ENCODE measurements at places on chromosomes 3 and 15. TPM values are rescaled to one million over a fixed set of nuclear protein-coding genes. Genes with fewer than 3 reads are reported as not detected.

Gene CPA3
- total RNA-seq, result 2.8 TPM

Gene USP50
- total RNA-seq, result not detected

Gene SUSD5
- 0.76 TPM for total RNA-seq

DNA sequence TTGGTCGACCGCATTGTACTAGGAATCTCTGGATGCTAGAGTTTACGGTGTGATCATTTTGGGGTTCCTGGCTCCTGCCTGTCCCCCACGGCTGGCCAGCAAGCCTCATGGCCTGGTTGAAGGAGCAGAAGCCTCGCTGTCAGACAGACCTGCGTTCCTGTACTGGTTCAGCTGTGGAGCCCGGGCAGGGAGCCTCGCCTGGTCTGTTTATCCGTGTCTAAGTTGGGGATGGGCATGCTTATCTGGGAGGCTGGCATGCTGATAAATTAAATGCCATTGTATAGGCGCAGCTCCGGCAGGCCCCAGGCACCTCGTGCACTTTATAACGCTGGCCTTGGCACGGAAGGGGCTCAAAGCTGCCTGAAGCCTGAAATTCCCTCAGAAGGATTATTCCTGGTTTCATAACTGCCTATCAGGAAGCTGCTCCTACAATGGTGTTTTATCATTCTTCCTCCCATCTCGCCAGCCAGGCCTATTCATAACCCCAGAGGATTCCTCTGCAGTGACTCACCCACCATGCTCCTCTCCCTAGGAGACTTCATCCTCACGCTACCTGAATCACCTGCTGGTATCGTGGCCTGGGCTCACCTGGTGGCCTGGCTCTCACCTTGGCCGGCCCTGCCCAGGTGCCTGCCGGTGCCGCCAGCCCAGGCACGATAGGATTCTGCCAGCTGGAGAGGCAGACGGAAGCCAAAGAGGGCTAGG, 110.9 kb downstream of the ASB7 start:
- H3K27ac ChIP-seq, result peak overlapping the region; percentile 66
- peaks cover 23% of the 10 kb centered on the region for H3K4me1 ChIP-seq
- DNase-seq, result no peak
- H3K36me3 ChIP-seq, result no peaks in the 10 kb centered on the region
- no peaks in the 10 kb centered on the region for H3K27me3 ChIP-seq
- H3K4me3 ChIP-seq, result no peak overlapping the region

GRCh38 chr15:99452728-99453636, 112.8 kb upstream of the MEF2A start:
- no peak overlapping the region for H3K4me3 ChIP-seq
- no peaks in the 10 kb centered on the region for H3K27me3 ChIP-seq
- H3K36me3 ChIP-seq, result no peaks in the 10 kb centered on the region

Gene CORO2B
- 0.22 TPM for total RNA-seq

DNA sequence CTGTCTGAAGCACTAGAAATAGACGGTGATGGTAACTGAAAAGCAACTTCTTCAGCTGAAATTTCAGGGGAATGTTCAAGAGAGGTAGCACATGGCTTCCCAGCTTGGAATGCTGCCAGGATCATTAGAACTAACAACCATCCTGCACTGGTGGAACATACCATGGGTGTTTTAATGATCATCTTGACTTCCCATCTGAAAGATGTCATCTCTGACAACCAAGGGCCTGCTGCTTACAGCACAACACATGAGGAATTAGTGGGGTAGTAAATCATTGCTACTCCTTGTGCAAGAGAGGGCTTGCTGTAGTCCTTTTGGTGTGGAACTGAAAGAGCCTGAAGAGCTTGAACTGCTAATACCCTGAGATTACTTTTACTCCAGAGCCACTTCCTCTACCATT, 853.7 kb downstream of the MCTP2 start:
- H3K27ac ChIP-seq, result no peak overlapping the region
- H3K36me3 ChIP-seq, result no peaks in the 10 kb centered on the region
- DNase-seq, result no peak
- no peak overlapping the region for H3K4me3 ChIP-seq

DNA sequence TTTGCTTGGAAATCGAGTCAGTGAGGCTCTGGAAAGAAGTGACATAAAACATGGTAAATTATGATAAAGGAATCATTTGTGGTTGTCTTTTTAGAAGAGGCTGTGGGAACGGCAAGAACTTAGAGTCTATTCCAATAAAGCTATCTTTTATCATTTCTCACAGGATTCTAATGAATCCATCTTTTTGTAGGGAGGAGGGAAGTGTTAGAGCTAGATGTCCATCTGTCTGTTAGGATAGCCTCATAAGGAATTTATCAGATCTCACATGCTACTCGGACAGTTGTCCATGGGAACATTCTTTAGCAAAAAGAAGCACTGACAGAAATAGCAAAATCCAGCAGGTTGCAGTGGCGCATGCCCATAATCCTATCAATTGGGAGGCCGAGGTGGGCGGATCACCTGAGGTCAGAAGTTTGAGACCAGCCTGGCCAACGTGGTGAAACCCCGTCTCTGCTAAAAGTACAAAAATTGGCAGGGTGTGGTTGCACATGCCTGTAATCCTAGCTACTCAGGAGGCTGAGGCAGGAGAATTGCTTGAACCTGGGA, 37.0 kb downstream of the STARD9 start:
- H3K4me1 ChIP-seq, result peaks cover 22% of the 10 kb centered on the region
- DNase-seq, result no peak
- H3K27ac ChIP-seq, result no peak overlapping the region

Gene FBXL22
- total RNA-seq, result 6.5 TPM

- no peak for DNase-seq
- no peaks in the 10 kb centered on the region for H3K36me3 ChIP-seq
- no peaks in the 10 kb centered on the region for H3K4me1 ChIP-seq
- H3K27ac ChIP-seq, result no peak overlapping the region
- no peaks in the 10 kb centered on the region for H3K27me3 ChIP-seq
Measured at GRCh38 chr3:635393-635792, 438.8 kb downstream of the CHL1 start.

- H3K4me3 ChIP-seq, result no peak overlapping the region
- DNase-seq, result no peak
- H3K27ac ChIP-seq, result no peak overlapping the region
- no peaks in the 10 kb centered on the region for H3K4me1 ChIP-seq
- no peaks in the 10 kb centered on the region for H3K27me3 ChIP-seq
- no peaks in the 10 kb centered on the region for H3K36me3 ChIP-seq
Measured at GRCh38 chr3:151362751-151363174, 21.8 kb downstream of the P2RY12 start.

DNA sequence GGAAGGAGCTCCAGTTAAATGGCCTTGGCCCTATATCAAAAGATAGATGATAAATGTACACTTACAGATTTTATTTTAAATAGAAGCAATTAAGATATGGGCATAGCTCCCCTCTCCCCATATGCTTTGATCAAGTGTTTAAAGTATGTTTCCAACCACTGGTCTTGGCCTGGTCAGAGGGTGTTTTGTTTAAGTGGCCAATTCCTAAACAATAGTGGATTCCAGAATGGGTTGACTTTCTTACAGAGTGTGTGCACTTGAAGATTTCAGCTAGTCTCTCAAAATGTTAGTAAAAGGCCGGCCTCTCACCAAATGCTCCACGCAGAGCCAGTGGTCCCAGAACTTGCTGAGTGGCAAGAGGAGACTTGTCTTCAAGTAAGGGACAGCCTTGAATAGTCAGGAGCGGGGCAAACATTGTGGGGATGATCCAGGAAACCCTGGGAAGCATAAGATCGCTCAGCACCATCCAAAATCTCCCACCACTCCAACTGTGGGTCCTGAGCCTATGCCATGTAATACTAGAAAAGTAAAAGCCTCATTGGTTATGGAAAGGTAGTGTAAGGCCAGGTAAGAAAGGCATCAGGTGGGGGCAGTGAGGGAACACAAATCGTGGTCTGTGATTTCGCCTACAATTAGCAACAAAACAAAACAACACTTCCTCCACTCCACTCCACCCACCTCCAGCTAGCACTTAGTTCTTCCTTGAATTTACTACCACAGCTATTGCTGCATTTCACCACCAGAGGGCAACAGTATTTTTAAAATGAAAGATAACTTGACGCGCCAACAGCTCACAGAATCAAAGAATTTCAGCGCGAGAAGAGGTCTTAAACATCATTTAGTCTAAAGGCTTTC, 4.8 kb downstream of the RARRES1 start:
- no peaks in the 10 kb centered on the region for H3K36me3 ChIP-seq
- peaks cover 70% of the 10 kb centered on the region for H3K4me1 ChIP-seq
- DNase-seq, result no peak

Gene PLXND1
- total RNA-seq, result 18.6 TPM

- no peaks in the 10 kb centered on the region for H3K27me3 ChIP-seq
- no peak overlapping the region for H3K4me3 ChIP-seq
- DNase-seq, result no peak
- no peaks in the 10 kb centered on the region for H3K36me3 ChIP-seq
- no peaks in the 10 kb centered on the region for H3K4me1 ChIP-seq
- H3K27ac ChIP-seq, result no peak overlapping the region
Measured at GRCh38 chr3:16026753-16027152, 147.7 kb upstream of the GALNT15 start.

DNA sequence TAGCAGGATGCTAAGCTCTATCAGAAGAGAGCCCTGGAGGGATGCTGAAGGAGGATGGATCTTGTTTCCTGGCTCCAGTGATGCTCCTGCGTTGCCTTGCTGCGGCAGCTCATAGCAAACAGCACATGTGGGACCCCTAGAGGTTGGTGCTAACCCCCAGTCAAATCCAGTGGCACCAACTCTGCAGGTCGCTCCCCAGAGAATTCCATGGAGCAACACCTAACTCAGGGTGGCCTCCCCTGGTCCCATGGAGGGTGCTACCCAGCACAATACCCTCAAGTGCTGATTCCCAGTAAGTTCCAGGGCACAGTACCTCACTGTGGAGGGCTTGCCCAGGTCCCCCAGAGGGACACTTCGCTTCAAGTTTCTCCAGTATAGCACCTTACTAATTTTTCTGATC, 231.2 kb downstream of the NEK10 start:
- no peak overlapping the region for H3K27ac ChIP-seq
- H3K27me3 ChIP-seq, result no peaks in the 10 kb centered on the region
- H3K4me1 ChIP-seq, result no peaks in the 10 kb centered on the region

- H3K4me3 ChIP-seq, result no peak overlapping the region
- no peaks in the 10 kb centered on the region for H3K4me1 ChIP-seq
- DNase-seq, result no peak
- H3K36me3 ChIP-seq, result no peaks in the 10 kb centered on the region
- H3K27me3 ChIP-seq, result peaks cover 81% of the 10 kb centered on the region
Measured at GRCh38 chr3:127410678-127411077, 122.8 kb upstream of the PRR20G start.

DNA sequence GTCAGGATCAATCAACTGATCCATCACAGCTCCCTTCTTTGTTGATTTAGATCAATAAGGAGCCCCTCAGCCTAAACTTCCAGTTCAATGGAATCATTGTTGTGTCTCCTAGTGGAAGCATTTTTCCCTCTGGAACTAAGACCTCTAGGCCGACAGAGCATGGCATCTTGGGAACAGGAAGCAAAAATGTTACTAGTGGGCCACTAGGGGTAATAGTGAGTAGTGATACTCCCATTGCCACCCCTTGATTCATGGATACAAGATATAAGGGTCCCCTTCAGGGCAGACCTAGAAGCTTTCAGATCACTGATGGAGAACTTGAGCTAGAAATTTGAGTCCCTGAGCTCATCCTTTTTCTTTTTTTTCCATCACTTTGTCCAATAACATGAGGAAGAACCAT, 40.4 kb upstream of the AZI2 start:
- H3K4me1 ChIP-seq, result no peaks in the 10 kb centered on the region
- no peak overlapping the region for H3K27ac ChIP-seq
- H3K4me3 ChIP-seq, result no peak overlapping the region
- no peaks in the 10 kb centered on the region for H3K36me3 ChIP-seq

All from esophagus squamous epithelium (tissue), 5 donors.